ENCODE measurements at places on chromosomes 1 and 21.

GRCh38 chr1:25818569-25818968 is 1.2 kb upstream of the MTFR1L start:
- no peak for DNase-seq

GRCh38 chr1:234629026-234629425 is 19.0 kb upstream of the IRF2BP2 start:
- DNase-seq, result no peak

DNA sequence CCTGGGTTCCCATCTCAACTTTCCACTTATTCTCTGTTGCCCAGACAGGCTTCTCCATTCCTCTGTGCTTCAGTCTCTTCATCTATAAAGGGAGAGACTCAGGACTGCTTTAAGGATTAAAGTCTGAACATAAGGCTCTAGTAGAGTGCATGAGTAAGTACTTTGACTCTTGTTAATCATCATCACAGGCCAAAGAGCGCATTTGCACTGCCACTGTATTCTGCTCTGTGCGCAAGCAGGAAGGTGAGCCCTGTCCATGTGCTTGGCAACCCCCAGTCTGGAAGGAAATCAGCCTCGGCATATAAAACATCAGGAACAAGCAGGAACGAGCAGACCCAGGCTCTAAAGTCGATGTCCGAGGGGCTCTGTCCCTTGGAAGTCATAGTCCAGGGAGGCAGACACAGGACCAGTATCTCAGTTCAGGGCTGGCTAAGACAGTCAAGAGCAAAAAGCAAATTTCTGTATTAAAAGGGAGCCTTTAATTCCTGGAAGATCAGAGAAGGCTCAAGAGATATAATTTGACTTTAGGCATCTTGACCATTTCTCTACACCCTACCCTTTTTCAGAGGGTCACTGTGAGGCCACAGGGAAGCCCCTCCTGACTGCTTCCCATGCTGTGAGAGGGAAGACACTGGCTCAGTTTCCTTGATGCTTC is 131.2 kb downstream of the TRABD2B start:
- no peak for DNase-seq

GRCh38 chr1:52633291-52633754 is 355 bp downstream of the SHISAL2A start:
- peak; percentile 18 for DNase-seq

DNA sequence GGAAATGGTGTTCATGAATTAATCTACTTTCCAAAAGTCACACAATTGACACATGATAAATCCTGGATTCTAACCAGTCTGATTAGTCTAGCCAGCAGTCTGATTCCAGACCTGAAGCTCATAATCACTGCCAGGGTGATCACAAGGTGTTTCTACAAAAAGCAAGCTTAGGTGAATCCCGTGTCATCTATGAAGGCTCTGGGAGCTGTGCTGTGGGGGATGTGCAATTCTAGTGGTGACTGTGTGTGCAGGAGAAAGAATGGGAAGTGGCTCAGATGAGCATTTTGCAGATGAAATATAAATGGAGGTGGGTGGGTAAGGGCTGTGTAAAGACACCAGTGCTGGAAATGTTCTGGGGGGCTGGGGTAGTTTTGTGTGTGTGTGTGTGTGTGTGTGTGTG is 1.8 kb upstream of the NPPB start:
- no peak for DNase-seq

- no peak for DNase-seq
Observed at GRCh38 chr1:52769346-52770033, 43.2 kb downstream of the ZYG11B start.

- DNase-seq, result no peak
Observed at GRCh38 chr1:54569339-54569738, 21.3 kb downstream of the ACOT11 start.

- no peak for DNase-seq
Observed at GRCh38 chr1:10598389-10598702, 123.6 kb downstream of the PEX14 start.

- DNase-seq, result no peak
Observed at GRCh38 chr1:111967067-111967690, 22.3 kb downstream of the KCND3 start.

GRCh38 chr1:53949023-53949990 is 3.2 kb downstream of the LRRC42 start:
- peak; percentile 31 for DNase-seq

GRCh38 chr1:53390736-53391135 is 62.9 kb upstream of the LRP8 start:
- DNase-seq, result no peak

DNA sequence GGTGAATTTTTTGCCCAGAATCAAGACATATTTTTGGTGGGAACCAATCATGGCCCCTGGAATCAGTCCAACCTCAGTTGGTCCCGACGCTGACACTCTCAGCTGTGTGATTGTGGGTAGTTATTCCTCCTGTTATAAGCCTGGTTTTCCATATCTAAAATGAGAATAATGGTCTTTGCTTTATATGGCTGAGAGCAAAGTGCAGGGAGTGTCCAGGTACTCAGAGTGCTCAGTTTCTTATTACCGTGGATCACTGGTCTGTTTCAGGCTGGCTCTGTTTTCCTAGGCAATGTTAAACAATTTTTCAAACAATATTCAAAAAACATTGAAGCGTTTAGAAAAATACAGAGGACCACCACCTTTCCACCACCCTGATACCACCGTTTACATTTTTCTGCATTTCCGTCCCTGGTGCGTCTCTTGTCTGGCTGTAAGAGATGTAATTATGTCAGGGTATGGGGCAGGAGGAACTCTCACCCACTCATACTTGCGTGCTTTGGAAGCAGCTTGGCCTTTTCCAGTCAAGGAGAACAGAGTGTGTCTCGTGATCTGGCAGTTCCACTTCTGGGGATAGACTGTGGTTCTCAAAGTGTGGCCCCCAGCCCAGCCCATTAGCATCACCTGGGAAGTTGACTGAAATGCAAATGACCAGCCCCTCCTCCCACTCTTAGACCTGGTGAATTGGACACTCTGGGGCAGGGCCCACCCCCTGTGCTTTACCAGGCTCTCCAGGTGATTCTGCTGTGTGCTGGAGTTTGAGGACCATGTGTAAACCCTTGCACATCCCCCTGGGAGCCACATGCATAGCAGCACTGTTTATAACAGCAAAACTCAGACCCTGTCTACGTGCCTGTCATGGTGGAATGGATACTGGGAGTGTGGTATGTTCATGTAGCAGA is 6.8 kb downstream of the MX1 start:
- DNase-seq, result no peak

Measured in activated CD4-positive, alpha-beta T cell treated with anti-CD3 and anti-CD28 coated beads, Interleukin-2, amount 10 ng/mL, durations not matched to agents 7 days and 5 days (primary cell).